Forelimb muscle (tissue), 1 donor: ENCODE measurements at places on chromosomes 4 and X. TPM values are rescaled to one million over a fixed set of nuclear protein-coding genes. Genes with fewer than 3 reads are reported as not detected.

LEF1 gene
- 6.7 TPM for polyA plus RNA-seq

GABRE gene
- polyA plus RNA-seq = 51.0 TPM

SPANXD gene
- not detected for polyA plus RNA-seq

FAAH2 gene
- polyA plus RNA-seq = 0.92 TPM

RPS6KA6 gene
- polyA plus RNA-seq = 3.8 TPM

OPN1MW3 gene
- polyA plus RNA-seq = not detected

SPOCK3 gene
- 0.86 TPM for polyA plus RNA-seq

HEPH gene
- 3.8 TPM for polyA plus RNA-seq

PRRG3 gene
- 28.6 TPM for polyA plus RNA-seq

BEND4 gene
- 0.04 TPM for polyA plus RNA-seq

TREX2 gene
- polyA plus RNA-seq = 0.20 TPM

RXFP1 gene
- polyA plus RNA-seq = 0.18 TPM

CT45A2 gene
- polyA plus RNA-seq = not detected

GUCY1A1 gene
- polyA plus RNA-seq = 11.1 TPM

GABRG1 gene
- polyA plus RNA-seq = not detected

ZNF718 gene
- polyA plus RNA-seq = 8.2 TPM

ATP8A1 gene
- polyA plus RNA-seq = 7.1 TPM

CYLC1 gene
- polyA plus RNA-seq = not detected

RENBP gene
- polyA plus RNA-seq = 3.7 TPM

AFF2 gene
- polyA plus RNA-seq = 0.66 TPM

NLRP2B gene
- polyA plus RNA-seq = not detected

LYAR gene
- polyA plus RNA-seq = 15.3 TPM

SLC10A6 gene
- 0.18 TPM for polyA plus RNA-seq

TNMD gene
- polyA plus RNA-seq = 68.7 TPM

GAGE1 gene
- not detected for polyA plus RNA-seq

MAGEA10 gene
- not detected for polyA plus RNA-seq

VSIG4 gene
- polyA plus RNA-seq = 12.1 TPM

AR gene
- 7.6 TPM for polyA plus RNA-seq

PLP1 gene
- polyA plus RNA-seq = 54.6 TPM

GAGE12J gene
- not detected for polyA plus RNA-seq

OGT gene
- polyA plus RNA-seq = 145 TPM

FGFBP2 gene
- polyA plus RNA-seq = 0.27 TPM

BEX1 gene
- 2.7 TPM for polyA plus RNA-seq

RTL3 gene
- 1.8 TPM for polyA plus RNA-seq

PDGFC gene
- polyA plus RNA-seq = 26.3 TPM

REELD1 gene
- 0.11 TPM for polyA plus RNA-seq

TACR3 gene
- polyA plus RNA-seq = 7.3 TPM

CENPVL1 gene
- polyA plus RNA-seq = not detected

EDA2R gene
- polyA plus RNA-seq = 8.9 TPM

PRSS48 gene
- not detected for polyA plus RNA-seq

SPINK2 gene
- not detected for polyA plus RNA-seq

CLCN5 gene
- polyA plus RNA-seq = 87.5 TPM

SAGE1 gene
- polyA plus RNA-seq = not detected

CT55 gene
- 0.42 TPM for polyA plus RNA-seq

NUDT9 gene
- polyA plus RNA-seq = 25.3 TPM

SULT1E1 gene
- 23.6 TPM for polyA plus RNA-seq

RBM46 gene
- not detected for polyA plus RNA-seq
